RCC 7860 (cell line): ENCODE measurements at places on chromosomes 7 and 10.

DNA sequence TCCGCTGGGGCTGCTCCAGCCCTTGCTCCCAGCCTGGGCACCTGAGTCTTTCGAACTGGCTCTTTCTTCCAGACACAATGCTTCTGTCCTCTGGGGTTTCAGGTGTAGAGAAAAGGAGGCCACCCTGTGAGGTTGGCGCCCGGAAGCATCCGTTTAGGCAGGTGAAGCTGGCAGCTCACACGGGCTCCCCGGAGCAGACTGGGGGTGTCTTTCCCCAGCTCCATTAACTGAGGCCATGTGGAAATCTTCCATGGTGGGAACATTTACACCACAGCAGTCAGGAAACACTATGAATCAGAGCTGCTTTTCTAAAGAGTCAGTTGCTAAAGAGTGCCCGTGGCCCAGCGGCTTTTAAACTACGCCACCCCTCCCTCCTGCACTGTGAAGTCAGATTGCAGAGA, 29.2 kb downstream of the PRKAG2 start:
- DNase-seq = no peak

DNA sequence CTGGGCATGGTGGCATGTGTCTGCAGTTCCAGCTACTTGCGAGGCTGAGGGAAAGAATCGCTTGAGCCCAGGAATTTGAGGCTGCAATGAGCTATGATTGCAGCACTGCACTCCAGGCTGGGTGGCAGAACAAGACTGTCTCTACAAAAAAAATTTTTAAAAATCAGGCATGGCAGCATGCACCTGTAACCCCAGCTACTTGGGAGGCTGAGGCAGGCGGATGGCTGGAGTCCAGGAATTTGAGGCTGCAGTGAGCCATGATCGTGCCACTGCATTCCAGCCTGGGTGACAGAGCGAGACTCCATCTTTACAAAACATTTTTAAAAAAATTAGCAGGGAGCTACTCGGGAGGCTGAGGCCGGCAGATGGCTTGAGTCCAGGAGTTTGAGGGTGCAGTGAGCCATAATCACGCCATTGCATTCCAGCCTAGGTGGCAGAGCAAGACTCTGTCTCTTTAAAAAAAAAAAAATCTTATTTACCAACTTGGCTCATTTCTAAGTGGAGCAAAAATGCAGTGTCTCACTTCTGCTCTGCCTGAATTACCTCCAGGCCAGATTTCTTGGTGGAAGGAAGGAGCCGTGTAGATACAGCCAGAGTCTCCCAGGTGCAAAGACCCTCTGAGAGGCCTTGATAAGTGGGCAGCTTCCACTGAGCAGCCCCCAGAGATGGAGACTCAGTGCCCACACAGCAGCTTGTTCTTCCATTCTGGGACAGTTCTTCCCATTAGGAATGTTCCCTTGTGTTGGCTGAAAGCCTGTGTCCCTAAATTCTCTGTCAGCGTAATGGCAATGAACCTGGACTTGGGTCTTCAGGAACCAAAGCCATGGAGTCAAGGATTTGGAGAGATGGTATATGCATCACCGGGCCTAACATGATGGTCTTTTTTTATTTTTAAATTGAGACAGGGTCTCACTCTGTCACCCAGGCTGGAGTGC, 30.0 kb downstream of the GTF2IRD1 start:
- peak; percentile 97 for DNase-seq

DNA sequence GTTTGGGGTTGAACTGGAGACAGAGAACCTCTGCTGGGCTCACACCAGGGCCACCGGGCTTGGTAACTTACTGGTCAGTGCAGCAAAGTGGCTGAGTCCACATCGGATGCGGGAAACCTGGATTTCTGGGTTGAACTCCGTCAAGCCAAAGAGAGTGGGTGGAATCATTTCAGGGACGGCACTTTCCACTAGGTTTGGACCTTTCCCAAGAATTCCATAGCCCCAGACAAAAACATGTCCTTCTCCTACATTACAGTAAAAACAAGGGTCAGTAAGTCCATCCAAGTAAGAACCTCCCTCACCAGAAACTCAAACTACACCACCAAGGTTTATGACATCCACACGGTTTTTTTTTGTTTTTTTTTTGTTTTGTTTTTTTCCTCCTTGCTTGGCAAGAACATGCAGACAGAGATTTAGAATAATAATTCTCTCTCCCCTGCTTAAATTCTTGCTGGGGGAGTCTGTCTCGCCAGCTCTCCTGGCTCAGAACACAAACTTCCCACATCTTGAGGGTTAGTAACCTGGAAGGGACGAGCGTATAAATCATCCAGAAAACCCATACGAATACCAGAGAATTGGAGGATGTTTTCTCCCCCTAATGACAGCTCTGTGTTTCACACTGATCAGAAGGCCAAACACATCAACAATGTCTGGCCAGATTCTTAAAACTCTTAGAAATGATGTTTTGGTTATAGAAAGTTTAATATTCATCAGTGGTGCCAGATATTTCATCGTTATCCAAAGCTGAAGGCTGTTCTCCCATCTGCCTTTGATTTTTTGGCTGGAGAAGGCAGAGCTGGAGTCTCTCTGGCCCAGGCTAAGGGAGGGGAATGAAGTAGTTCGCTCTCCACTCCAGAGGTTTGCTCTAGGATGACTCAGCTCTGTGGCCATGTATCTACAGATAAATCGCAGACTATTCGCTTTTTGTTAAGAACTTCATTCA, 17.5 kb downstream of the RCC1L start:
- DNase-seq = no peak

GRCh38 chr7:137944168-137944567, 57.7 kb downstream of the CREB3L2 start:
- DNase-seq = no peak

DNA sequence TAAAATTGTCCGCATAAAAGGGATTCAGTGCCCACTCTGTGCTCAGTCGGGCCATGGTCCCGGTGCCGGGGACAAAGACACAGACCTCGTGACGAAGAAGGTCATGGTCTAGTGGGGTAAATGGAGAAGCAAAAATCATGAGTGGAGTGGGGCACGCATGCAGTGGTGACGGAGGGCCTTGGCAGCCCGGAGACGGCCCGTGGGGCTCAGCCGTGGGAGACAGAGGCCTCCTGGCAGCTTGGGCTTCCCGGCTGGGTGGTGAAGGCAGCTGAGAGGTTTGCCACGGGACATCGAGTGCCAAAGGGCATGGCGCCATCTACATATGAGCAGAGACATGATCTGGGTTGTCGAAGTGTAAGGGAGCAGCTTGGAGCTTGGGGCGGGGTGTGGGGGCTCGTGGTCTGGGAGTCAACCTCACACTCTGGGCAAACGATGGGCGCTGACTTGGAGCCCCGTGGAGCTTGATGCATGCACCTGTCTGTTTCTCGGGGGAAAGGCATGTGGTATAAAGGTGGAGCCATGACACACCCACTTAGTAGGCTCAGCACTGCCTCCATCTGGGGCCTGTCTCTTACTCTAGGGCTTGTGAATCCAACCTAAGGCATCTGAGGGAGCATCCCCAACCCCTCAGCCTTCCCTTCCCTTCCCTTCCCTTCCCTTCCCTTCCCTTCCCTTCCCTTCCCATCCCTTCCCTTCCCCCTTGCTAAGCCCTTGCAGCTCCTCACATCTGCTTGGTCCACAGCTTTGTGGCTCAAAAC, 151.0 kb upstream of the INSYN2A start:
- DNase-seq = no peak

GRCh38 chr10:115606086-115606485, 512.9 kb downstream of the ATRNL1 start:
- DNase-seq = no peak

GRCh38 chr7:50267525-50268041, 36.9 kb upstream of the IKZF1 start:
- no peak for DNase-seq

DNA sequence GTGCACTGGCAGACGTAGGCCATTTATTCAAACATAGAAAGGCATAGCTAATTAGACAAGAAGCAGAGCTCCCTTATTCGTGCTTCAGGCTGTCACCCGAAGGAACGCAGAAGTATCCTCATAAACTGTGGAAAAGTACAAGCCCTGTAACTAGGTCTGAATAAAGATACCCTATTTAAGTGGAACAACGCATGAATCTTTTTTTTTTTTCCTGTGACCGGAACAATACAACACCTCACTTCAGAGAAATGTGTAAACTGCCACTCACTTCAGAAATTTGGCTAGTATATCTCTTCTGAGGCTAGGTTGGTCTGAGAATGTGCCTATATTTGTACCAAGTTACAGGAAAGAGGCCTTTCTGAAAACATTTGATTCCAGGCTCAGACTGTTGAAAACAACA, 8.0 kb upstream of the CSTF2T start:
- no peak for DNase-seq

DNA sequence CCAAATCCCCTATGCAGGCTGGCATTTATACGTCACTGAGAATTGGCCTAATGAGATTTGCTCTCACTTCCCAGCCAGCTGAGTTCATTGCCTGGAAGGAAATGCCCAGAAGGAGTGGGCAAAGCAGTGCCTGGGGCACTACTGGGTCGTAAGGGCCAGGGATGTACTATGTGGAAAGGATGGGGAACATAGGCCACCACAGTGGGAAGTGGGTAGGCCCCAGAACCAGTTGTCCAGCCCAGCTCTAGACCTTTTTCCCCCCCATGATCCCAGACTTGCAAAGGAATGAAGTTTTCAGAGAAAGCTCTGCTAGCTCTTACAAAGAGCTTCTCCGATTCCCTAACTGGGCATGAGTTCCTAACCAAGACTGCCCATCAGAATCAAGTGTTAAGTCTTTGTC, 13.9 kb downstream of the TRPV5 start:
- no peak for DNase-seq

GRCh38 chr7:73809467-73809951, 21.3 kb upstream of the CLDN4 start:
- no peak for DNase-seq

DNA sequence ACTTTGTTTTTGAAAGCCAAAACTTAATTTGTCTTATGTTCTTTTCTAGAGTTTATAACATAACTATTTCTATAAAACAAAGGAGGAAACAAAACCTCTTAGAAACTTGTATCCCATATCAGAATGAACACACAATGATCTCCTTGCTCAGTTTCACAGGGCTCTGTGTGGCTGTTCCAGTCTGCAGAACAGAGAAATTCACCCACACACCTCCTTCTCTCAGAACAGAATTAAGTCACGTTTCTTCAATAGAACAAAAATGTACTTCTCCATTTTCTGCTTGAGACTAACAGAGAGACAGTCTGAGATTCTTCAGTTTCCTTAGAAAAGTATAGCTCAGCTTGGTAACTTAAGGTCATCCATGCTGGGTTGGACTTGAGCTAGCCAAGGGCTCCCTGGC, 15.8 kb upstream of the DOCK1 start:
- no peak for DNase-seq

- DNase-seq = no peak
Measured at GRCh38 chr7:87318741-87319140, 26.7 kb upstream of the CROT start.

DNA sequence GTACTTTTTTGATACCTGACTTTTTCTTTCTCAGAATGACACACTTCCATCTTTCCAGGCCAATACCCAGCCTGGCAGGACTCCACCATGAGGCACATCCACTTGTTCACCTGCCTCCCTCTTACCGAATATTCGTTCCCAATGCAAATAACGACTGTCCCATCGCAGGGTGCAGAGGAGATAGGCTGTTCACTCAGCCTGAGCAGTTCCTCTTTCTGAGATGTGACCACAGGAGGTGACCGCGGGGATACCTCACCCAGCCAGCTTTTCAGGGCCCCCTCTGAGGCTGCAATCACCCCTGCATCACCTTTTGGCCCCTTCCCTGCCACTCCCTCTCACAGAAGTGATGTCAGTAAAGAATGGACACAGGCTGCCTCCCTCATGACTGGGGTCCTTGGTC, 28.3 kb downstream of the PTPRN2 start:
- DNase-seq = no peak

- peak; percentile 49 for DNase-seq
Measured at GRCh38 chr10:68082872-68083271, 7.8 kb upstream of the HERC4 start.

DNA sequence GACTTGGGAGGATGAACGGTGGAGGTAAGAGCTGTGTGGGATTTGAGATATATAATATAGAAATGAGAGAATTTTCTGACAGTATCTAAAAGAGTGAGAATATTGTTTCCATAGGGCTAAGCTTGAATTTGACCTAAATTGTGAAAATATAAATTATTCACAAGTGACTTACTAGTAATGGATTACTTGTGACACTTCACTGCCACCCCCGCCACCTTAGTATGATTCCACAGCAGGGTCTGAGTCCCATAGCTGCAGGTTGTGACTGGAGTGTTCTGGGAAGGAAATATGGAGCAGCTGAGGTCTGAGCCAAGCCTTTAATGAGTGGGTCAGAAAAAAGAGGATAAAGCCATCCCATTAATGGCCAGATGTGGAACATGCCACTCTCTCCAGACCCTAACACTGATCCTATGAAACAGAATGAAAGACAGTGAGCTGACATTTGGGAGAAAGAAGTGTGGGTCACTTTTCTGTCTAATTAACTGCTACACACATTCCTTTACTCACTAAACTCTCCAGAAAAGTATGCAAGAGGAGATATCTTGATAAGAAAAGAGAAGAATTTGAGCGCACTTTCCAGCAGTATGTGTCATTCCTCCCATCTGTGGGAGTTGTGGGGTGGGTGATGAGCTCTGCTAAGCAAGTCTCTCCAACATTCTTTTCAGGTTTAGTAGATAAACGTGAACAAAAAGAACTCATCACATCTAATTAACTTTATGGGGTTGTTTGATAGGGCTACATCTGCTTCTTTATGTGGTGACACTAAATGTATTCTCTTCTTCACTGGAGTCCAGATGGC, 1193.4 kb downstream of the SORCS3 start:
- DNase-seq = no peak

DNA sequence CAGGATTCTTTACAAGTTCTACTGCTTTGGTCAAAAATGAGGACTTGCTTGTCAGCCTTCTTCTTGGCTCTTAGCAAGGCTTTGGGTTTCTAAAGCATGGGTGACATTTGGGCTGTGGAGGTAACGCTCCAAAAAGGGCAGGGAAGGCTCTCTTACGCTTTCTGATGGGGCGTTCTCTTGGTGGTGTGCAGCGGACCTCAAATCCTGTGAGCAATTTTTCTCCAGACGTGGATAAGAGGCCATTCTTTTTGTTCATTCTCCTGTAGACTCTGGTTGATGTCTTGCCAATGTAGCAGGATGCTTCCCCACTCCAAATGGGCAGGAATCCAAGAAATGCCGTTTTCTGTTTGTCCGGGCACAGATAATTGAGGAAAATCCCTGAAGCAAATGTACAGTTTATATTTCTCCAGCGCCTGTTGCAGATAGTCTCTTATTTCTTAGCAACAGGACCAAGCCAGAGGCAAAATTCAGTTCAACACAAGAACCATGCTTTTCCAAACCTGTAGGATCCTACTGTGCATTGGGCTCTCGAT, 138.4 kb upstream of the NFE2L3 start:
- peak; percentile 41 for DNase-seq

GRCh38 chr10:55822096-55822495, 539.0 kb downstream of the ZWINT start:
- DNase-seq = no peak

DNA sequence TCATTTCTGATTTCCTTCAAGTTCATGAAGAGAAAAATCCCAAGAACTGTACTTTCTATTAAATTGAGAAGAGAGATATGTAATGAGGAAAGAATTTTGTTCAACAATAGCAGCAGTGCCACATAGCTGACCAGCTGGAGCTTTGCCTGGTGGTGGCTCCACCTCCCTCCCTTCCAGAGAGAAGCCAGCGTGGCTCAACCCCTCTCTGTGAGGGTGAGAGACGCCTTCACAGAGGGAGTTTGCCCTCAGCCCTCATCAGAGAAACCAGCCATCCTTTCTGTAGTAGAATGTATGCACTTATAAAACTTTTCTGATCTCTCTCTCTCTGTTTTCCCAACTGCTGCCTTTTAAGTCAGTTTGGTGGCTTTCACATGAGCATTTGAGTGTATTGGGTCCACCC, 20.5 kb upstream of the COL1A2 start:
- DNase-seq = no peak

GRCh38 chr10:5047912-5048628, 44.4 kb upstream of the AKR1C2 start:
- no peak for DNase-seq
